ENCODE measurements at places on chromosomes 6 and 20.
A peak's percentile ranks its signal among the peaks of the same experiment; 100 is the strongest.

DNA sequence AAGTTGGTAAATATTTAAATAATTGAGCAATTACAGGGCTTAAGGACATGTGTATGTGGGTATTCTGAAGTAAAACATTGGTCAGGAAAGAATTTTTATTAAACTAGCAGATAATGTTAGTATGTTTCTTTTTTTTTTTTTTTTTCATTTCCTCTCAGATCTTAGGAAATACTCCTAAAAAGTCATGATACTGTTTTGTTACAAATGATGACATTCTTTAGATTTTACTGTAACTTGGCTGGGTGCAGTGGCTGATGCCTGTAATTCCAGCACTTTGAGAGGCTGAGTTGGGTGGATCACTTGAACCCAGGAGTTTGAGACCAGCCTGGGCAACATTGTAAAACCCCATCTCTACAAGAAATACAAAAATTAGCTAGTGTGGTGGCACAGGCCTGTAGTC, 41.5 kb downstream of the CDC40 start:
- no peak for DNase-seq

DNA sequence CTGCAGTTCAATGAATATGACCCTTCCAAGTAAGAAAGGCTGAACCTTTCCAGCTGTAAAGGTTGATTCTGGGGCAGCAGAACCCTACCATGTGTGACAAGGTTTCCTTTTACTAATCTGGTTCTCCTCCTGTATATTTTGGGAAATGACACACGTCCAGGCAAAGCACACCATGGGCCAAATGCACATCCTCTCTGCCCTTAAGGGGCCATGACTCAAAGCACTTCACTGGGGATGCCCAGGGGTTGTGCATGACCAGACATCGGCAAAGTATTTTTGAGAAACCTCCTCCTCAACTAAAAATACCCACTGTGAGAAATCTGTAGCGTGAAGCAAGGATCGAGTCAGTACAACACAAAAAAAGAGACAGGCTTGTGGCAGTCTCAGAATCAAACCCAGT, 174.7 kb downstream of the BACH2 start:
- DNase-seq, result no peak

- no peak for DNase-seq
Observed at GRCh38 chr6:135402311-135402710, 95.2 kb downstream of the AHI1 start.

DNA sequence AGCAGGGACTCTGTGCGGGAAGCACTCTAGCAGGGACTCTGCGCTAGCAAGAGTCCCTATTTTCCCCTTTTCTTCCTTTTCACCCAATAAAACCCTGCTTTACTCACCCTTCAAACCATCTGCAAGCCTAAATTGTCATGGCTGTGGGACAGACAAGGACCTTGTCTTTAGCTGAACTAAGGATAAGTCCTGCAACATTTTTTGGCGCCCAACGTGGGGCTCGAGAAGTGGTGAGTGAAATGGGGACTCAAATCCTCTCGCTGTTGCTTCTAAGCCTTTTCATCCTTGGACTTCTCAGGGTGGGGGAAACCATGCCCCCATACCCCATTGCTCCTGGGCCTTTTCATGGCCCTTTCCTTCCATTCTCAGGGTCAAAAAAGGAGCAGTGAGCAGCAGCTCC, 46.4 kb downstream of the IMPG1 start:
- no peak for DNase-seq

GRCh38 chr6:112330071-112330878, 16.9 kb upstream of the RFPL4B start:
- no peak for DNase-seq

DNA sequence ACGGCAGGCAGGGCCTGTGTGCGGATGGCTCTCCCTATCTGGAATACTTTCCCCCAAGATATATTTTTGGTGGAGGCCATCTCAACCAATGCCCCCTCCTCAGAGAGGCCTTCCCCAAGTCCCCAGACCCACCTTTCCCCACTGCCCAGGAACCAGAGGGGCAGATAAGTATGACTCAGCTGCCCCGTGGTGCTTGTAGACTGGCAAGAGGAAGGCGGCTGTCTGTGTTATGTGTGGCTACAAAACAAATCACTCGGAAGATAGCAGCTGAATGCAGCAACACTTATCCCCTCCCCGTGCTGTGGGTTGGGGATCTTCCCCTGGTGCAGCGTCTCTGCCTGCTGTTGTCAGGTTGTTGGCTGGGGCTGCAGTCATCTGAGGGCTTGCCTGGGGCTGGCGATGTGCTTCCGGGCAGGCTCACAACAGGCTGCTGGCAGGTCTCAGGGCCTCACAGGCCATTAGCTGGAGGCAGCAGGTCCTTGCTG, 7.1 kb downstream of the NPEPL1 start:
- DNase-seq, result no peak

GRCh38 chr6:48541649-48542048, 430.7 kb upstream of the PTCHD4 start:
- no peak for DNase-seq

GRCh38 chr6:127904160-127904559, 3.3 kb upstream of the THEMIS start:
- no peak for DNase-seq

DNA sequence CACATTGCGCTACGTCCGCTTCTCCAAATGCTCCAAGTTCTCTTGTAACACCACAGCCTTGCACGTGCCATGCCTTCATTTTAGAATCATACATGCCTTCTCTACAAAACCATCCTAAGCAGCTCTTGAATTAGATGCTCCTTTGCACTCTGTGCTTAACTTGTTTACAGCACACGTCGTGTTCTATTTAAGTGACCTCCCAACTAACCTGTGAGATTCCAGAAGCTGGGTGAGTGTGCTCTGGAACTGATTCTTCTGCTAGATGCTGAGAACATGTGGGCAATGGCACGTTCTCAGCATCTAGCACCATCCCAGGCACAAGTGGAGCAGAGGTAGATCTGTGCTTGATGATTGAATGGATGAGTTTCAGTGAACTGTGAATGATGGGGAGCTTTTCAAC, 100.0 kb upstream of the NEDD9 start:
- DNase-seq, result no peak

DNA sequence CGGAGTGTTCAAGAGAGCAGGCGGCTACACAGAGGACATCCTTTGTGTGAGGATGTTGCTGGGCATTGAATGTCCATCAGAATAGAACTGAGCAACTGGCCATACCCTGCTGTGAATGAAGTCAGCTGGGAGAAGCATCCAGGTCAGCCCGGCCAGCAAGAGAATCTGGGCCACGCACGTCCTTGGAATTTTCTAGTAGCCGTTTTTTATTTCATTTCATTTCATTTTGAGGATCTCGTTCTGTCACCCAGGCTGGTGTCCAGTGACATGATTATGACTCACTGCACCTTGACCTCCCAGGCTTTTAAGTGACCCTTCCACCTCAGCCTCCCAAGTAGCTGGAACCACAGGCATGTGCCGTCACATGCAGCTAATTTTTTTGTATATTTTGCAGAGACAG, 97.9 kb downstream of the SSR1 start:
- DNase-seq, result no peak

- DNase-seq, result no peak
Observed at GRCh38 chr6:130152908-130153510, 69.7 kb downstream of the SAMD3 start.

- DNase-seq, result no peak
Observed at GRCh38 chr6:11292594-11293236, 60.2 kb upstream of the NEDD9 start.

DNA sequence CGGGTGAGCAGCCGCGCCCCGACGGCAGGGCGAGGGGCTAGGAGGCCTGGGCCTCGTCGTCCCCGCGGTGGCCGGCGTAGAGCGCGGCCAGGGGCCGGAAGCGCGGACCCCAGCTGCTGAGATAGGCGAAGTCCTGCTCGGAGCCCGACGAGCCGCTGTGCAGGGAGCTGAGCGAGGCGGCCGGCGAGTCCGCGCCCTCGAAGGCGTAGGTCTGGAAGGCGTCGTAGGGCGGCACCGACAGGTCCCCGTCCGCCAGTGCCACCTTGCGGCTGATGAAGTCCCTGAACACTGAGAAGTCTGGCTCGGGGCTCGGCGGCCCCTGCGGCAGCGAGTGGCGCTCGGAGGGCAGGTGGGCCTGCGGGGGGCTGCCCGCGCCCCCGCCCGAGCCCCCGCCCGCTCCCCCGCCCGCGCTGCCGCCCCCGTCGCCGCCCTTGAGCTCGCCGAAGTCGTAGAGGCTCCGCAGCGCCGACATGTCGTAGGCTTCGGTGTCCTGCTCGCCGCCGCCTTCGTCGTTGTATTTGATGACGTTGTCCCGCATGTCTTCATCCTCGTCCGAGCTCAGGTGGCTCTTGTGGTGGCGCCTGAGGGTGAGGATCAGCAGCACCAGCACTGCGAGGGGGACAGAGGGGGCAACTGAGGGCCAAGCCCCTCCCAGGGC, 56.5 kb downstream of the CD40 start:
- peak; percentile 34 for DNase-seq

GRCh38 chr6:139863346-139863745, 488.9 kb upstream of the CITED2 start:
- no peak for DNase-seq

DNA sequence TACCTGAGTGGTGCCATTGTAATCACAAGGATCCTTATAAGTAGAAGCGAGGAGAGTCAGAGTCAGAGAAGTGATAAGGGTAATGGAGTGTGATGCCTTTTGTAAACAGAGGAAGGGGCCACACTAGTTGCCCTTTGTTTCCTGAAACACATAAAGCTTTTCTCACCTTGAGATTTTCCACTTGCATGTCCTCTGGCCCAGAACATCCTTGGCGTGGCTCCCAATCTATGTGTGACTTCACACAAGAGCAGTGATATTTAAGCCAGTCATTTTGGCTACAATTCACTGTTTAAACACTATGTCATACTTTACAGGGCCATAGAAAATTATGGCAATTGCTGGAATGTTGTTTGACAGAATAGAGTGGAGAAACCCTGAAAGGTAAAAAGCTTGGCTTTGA, 121.2 kb upstream of the BTN3A2 start:
- no peak for DNase-seq

DNA sequence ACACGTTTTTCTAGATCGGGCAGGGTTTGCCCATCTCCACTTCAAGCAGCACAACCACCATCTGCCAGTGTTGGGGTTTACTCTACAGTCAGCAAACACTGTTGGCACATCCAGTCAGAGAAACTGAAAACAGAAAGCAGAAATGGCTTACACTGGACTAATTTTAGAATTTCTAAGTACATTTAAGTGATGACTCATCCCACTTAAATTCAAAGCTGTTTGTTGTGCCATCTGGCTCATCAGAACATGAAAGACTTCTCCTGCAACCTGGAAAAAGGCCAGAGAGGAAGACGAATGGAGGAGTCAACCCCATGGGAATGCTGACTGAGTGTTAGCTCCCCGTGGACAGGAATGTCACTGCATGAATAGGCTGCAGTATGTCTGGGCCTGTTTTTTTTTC, 21.8 kb downstream of the FAM209B start:
- DNase-seq, result peak; percentile 34

- no peak for DNase-seq
Observed at GRCh38 chr20:59784365-59784764, 149.1 kb downstream of the SYCP2 start.

- DNase-seq, result no peak
Observed at GRCh38 chr6:142260748-142261147, 41.1 kb upstream of the ADGRG6 start.

DNA sequence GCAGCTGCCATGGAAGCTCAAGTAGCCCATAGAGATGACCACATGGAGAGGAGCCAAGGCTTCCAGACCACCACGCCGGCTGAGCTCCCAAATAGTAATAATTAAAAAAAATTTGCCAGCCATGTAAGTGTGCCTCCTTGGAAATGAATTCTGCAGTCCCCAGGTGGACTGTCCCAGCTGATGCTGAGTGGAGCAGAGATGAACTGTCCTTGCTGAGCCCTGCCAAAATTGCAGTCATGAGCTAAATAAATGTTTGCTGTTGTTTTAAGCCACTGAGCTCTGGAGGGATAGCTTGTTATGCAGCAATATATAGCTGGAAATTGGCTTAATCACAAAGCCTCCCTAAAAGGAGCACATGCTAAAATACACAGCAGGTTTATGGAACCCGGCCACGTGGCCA, 55.6 kb upstream of the SNRPB2 start:
- DNase-seq, result no peak

GRCh38 chr6:42727087-42727611, 4.8 kb upstream of the PRPH2 start:
- no peak for DNase-seq

DNA sequence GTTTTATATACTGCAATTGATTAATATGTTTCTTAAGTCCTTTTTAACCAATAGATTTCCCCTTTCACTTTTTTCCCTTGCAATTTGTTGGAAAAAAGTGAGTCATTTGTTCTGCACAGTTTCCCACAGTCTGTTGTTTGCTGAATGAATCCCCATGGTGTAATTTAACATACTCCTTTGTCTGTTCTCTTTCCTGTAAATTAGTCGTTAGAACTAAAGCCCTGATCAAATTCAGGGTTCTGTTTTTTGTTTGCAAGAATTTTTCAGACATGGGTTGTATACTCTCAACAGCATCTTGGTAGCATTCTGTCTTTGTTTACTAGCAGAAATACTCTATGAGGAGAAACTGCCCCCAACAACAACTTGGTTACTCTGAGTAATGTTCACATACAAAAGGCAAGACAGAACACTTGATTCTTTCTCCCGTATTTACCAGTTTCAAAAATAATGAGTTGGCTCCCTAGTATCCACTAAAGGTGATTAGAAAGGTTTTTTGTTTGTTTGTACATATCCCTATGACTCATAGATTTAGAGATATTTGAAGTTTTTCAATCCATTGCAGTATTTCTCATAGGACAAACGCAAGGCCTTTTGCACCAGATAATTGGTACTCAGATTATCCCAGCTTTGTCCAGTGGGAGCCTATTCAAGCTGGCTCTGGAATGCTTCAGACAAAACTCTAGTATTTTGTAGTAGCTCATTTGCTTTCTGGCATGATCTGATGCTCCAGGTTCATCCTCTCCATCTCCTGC, 16.5 kb downstream of the BLOC1S5 start:
- no peak for DNase-seq

- peak; percentile 48 for DNase-seq
Observed at GRCh38 chr6:44000164-44000842, 126.9 kb downstream of the MRPL14 start.

GRCh38 chr6:7136859-7137334, 29.1 kb downstream of the RREB1 start:
- no peak for DNase-seq

- DNase-seq, result no peak
Observed at GRCh38 chr6:53369876-53370515, 21.2 kb upstream of the ELOVL5 start.

- DNase-seq, result no peak
Observed at GRCh38 chr6:139736325-139736906, 362.0 kb upstream of the CITED2 start.

- DNase-seq, result no peak
Observed at GRCh38 chr6:20892365-20892764, 358.1 kb downstream of the CDKAL1 start.

GRCh38 chr6:113505084-113505699, 352.0 kb upstream of the MARCKS start:
- no peak for DNase-seq

GRCh38 chr6:118660218-118660569, 8.8 kb upstream of the CEP85L start:
- DNase-seq, result peak; percentile 89

DNA sequence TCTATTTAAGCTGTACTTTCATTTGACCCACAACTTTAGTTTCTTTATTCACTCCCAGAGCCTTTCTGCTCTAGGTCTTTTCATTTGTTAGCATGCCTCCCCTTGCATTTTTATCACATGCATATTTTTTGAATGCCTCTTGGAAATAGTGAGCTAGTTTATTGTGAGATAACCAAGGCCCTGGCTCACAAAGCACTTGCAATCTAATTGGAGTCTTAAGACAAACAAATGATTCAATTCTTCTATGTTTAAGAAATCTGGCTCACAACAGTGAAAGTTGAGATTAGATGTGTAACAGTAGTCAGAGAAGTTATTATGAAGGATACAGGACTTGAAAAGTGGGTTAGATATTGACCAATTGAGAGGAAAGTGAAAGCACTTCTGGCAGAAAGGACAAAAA, 173.4 kb downstream of the MOXD1 start:
- no peak for DNase-seq

Data from NCI-H1092 treated with DMSO at 0.1 percent for 48 hours (cell line).